ENCODE measurements at places on chromosomes 6 and 20. TPM values are rescaled to one million over a fixed set of nuclear protein-coding genes. Genes with fewer than 3 reads are reported as not detected.

The CLIC5 gene
- total RNA-seq: 6.4 TPM

DNA sequence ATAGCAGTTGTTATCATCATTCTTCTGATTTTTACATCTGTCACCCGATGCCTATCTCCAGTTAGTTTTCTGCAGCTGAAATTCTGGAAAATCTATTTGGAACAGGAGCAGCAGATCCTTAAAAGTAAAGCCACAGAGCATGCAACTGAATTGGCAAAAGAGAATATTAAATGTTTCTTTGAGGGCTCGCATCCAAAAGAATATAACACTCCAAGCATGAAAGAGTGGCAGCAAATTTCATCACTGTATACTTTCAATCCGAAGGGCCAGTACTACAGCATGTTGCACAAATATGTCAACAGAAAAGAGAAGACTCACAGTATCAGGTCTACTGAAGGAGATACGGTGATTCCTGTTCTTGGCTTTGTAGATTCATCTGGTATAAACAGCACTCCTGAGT is 2.1 kb downstream of the CALHM6 start:
- DNase-seq: no peak
- no peaks in the 10 kb centered on the region for H3K27me3 ChIP-seq
- H3K27ac ChIP-seq: no peak overlapping the region
- no peak overlapping the region for H3K4me3 ChIP-seq
- H3K36me3 ChIP-seq: no peaks in the 10 kb centered on the region

The TFAP2D gene
- not detected for total RNA-seq

DNA sequence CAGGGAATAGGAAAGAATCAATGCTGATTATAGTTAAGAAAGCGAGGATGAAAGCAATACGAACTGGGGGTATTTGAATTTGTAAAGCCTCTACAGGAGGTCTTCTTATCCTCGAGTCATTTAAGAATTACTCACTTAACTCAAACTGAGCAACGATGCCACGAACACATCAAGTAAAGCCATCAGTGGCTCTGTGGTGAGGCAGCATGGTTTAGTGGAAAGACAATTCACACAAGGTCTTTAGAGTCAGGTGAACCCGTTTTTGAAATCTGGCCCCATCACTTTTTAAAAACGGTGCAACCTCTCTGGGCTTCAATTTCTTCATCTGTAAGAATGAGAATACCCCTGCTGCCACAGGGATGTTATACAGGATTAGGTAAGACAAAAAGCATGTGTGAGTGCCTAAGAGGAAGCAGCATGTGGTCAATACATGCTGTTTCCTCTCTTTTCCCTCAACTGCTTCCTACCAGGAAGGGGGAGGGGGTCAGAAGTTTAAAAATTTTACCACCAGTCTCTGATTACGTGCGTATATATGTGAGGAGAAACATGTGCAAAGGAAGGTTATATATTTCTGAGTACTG is 162.0 kb downstream of the BTBD9 start:
- no peak overlapping the region for H3K4me3 ChIP-seq
- no peak for DNase-seq
- H3K27ac ChIP-seq: no peak overlapping the region
- no peaks in the 10 kb centered on the region for H3K4me1 ChIP-seq

GRCh38 chr6:44478591-44479254 is 91.2 kb downstream of the CDC5L start:
- H3K4me1 ChIP-seq: peaks cover 8% of the 10 kb centered on the region
- DNase-seq: no peak
- H3K36me3 ChIP-seq: no peaks in the 10 kb centered on the region
- no peak overlapping the region for H3K27ac ChIP-seq
- no peak overlapping the region for H3K4me3 ChIP-seq

GRCh38 chr20:32406701-32407100 is 48.6 kb downstream of the ASXL1 start:
- peaks cover 43% of the 10 kb centered on the region for H3K4me1 ChIP-seq
- no peaks in the 10 kb centered on the region for H3K27me3 ChIP-seq
- no peaks in the 10 kb centered on the region for H3K36me3 ChIP-seq
- H3K4me3 ChIP-seq: no peak overlapping the region

DNA sequence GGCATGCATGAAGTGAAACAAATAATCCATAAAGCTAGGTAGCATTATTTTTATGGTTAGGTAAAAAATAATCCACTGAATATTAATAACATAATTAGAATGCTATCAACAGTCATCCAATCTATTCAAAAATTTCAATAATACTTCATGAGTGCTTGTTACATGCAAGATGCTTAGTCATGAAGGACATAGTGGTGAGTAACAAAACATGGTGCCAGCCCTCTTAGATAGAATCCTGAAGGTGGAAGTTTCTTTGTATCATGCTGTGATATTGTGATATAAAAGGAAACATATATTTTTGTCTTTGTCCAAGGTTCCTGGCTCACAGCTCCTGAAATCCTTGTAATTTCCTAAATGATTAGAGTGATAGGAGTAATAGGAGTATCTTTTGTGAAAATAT is 14.9 kb downstream of the RCAN2 start:
- H3K27ac ChIP-seq: no peak overlapping the region
- no peaks in the 10 kb centered on the region for H3K36me3 ChIP-seq
- no peaks in the 10 kb centered on the region for H3K27me3 ChIP-seq

The MDC1 gene
- total RNA-seq: 59.4 TPM

GRCh38 chr6:3310703-3311102 is 52.0 kb downstream of the PSMG4 start:
- no peak for DNase-seq
- no peaks in the 10 kb centered on the region for H3K36me3 ChIP-seq
- no peak overlapping the region for H3K4me3 ChIP-seq
- H3K27ac ChIP-seq: no peak overlapping the region
- no peaks in the 10 kb centered on the region for H3K27me3 ChIP-seq

- H3K27ac ChIP-seq: peak overlapping the region; percentile 63
- H3K36me3 ChIP-seq: peaks cover 3% of the 10 kb centered on the region
- peak; percentile 53 for DNase-seq
- peak overlapping the region; percentile 66 for H3K4me3 ChIP-seq
Observed at GRCh38 chr6:20402342-20403069, 827 bp downstream of the E2F3 start.

DNA sequence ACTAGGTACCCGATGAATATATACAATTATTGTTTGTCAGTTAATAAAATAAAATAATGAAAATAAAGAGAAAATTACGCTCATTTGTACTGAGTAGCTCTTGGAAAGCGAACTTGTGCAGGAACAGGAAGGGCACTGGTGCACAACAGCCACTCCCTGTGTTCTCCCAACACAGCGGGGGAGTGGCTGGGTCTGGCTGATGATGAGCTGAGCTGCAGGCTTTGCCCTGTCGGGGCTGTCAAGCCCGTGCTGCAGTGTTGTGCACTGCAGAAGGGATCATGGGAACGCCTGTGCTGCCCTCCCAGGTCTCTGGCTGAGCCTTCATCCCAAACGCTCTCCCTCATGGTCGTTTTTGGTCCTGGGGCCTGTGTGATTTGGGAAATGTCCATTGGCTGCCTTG is 131.7 kb upstream of the MAP3K4 start:
- no peaks in the 10 kb centered on the region for H3K4me1 ChIP-seq
- no peaks in the 10 kb centered on the region for H3K27me3 ChIP-seq
- DNase-seq: no peak
- no peak overlapping the region for H3K4me3 ChIP-seq

- H3K4me1 ChIP-seq: no peaks in the 10 kb centered on the region
- no peaks in the 10 kb centered on the region for H3K27me3 ChIP-seq
- H3K36me3 ChIP-seq: no peaks in the 10 kb centered on the region
- no peak for DNase-seq
- no peak overlapping the region for H3K4me3 ChIP-seq
Observed at GRCh38 chr6:14088600-14089192, 28.9 kb upstream of the CD83 start.

The TNXB gene
- 2.5 TPM for total RNA-seq

- DNase-seq: no peak
- H3K36me3 ChIP-seq: no peaks in the 10 kb centered on the region
- no peaks in the 10 kb centered on the region for H3K4me1 ChIP-seq
- H3K4me3 ChIP-seq: no peak overlapping the region
Observed at GRCh38 chr20:8334641-8335040, 202.6 kb downstream of the PLCB1 start.

DNA sequence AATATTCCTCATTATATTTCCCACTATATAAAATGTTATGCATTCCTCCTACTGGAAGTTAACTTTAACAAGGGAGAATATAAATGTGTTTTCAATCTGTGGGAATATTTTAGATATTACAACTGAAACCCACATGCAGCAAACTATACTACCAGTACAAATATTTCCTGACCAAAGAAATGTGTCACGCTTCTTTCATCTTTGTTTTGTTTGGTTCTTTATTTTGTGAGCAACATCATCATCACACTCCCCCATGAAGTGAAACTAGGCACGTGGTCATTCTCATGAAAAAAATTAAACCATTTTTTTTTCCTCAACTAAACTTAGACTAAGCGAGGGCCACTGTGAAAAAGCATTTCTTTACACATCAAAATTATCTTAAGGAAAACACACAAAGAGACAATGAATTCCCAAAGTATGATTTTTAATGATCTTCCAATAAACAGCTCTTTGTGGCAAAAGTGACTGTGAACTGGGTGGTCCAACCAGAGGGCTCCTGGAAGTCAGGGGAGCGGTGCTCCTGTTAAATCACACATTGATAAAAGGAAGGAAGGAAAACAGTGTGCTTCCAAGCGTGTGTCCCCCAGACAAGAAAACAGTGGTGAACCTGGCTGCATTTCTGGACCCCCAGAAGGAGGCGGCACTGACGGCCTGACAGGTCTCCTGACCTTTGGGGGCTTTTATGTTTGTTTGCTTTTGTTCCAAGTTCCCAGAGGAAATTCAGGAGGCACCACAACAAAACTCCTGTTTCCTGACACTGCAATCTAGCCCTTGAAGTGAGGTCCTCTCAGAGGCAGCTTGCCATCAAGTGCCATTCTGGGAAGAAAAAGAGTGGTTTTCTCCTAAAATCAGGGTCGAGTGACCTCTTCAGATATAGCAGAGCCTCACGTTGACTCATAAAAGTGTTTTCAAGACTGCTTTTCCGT is 166.8 kb upstream of the FOXQ1 start:
- H3K4me1 ChIP-seq: no peaks in the 10 kb centered on the region
- H3K36me3 ChIP-seq: no peaks in the 10 kb centered on the region
- H3K27me3 ChIP-seq: peaks cover 6% of the 10 kb centered on the region
- no peak for DNase-seq
- no peak overlapping the region for H3K4me3 ChIP-seq

- H3K36me3 ChIP-seq: no peaks in the 10 kb centered on the region
- no peak overlapping the region for H3K27ac ChIP-seq
- no peak for DNase-seq
- H3K27me3 ChIP-seq: peaks cover 5% of the 10 kb centered on the region
Observed at GRCh38 chr6:16967470-16967817, 134.4 kb upstream of the STMND1 start.

GRCh38 chr6:84871925-84872324 is 107.5 kb upstream of the TBX18 start:
- no peaks in the 10 kb centered on the region for H3K27me3 ChIP-seq
- no peaks in the 10 kb centered on the region for H3K4me1 ChIP-seq
- H3K27ac ChIP-seq: no peak overlapping the region
- no peak for DNase-seq
- no peaks in the 10 kb centered on the region for H3K36me3 ChIP-seq

- H3K27ac ChIP-seq: no peak overlapping the region
- peaks cover 23% of the 10 kb centered on the region for H3K36me3 ChIP-seq
- DNase-seq: no peak
- no peak overlapping the region for H3K4me3 ChIP-seq
Observed at GRCh38 chr6:24900917-24901697, 34.7 kb downstream of the RIPOR2 start.

The MEP1A gene
- not detected for total RNA-seq

The CD109 gene
- 22.8 TPM for total RNA-seq

DNA sequence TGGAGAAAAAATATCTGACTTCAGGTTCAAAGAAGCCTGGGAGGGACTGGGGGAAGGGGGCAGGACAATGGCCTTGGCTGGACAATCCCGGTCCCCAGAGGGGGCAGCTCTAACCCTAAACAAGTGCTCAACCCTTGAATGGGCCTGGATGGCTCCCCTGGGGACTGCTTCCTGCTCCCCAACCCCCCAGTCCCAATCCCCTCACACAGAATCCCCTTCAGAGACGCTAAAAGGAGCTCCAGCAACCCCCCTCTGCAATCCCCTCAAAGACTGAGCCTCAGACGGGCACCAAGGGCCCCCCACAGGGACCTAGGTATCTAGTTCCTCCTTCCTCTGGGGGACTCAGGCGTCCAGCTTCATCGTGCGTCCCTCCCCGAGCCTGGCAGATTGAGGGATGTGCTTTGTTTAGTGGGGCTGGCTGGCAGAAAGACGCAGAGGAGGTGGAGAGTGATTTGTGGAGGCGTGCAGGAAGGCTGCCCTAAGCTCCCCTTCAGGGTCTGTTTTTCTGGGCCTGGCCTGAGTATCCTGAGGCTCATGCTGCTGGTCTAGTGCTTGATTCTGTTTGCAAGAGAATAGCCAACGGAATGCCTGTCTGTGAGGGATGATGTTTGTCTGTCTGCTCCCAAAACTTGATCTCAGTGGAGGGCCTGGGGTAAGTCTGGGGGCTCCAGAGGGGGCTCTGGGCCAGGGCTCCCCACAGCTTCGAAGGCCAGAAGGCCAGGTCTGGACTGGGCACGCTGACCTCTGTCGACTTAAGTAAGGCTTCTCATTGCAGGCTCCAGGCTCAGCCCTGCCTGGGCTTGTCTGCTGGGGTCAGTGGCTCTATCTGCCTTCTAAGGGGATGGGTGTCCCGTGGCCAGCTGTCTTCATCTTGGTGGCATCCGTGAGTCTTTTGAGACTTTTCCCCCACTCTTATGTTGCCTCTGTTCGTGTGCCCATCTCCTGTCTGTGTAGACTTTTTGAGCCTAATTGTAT is 1.7 kb upstream of the POU5F1 start:
- no peak overlapping the region for H3K27ac ChIP-seq
- no peak overlapping the region for H3K4me3 ChIP-seq
- DNase-seq: no peak
- H3K36me3 ChIP-seq: no peaks in the 10 kb centered on the region
- no peaks in the 10 kb centered on the region for H3K4me1 ChIP-seq

The GRM4 gene
- total RNA-seq: not detected

DNA sequence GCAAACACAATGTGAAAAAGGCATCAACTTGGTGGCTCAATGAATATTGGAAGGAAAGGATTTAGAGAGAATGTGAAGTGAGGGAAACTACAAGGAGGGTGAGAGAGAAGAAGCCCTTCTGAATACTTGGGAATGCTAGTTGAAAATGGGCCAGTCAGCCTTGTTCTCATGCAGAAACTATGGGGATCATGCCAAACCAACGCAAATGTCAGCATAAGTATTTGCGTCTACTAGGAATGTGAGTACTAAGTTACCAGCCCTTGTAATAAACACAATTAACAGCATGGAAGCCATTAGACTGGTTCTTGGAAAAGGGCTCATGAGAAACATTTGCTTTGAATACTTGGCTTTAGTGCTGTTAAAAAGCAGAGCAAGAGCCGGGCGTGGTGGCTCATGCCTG is 54.9 kb upstream of the AIG1 start:
- no peaks in the 10 kb centered on the region for H3K4me1 ChIP-seq
- H3K4me3 ChIP-seq: no peak overlapping the region
- DNase-seq: no peak
- no peak overlapping the region for H3K27ac ChIP-seq
- no peaks in the 10 kb centered on the region for H3K36me3 ChIP-seq

The XKR7 gene
- not detected for total RNA-seq

The TINAG gene
- total RNA-seq: not detected

The FGD2 gene
- 1.2 TPM for total RNA-seq
